Activated CD4-positive, alpha-beta T cell treated with anti-CD3 and anti-CD28 coated beads, Interleukin-2, amount 50 U/mL, for 4 hours (primary cell): ENCODE measurements at places on chromosomes 1 and 21.

GRCh38 chr1:15736038-15736891, at the start of gene SLC25A34:
TSS of gene SLC25A34 (plus strand) at chr1:15736258. CDS start at chr1:15736486, 228 bp downstream.
- DNase-seq: no peak

- DNase-seq: no peak
Observed at GRCh38 chr1:221921936-221922335, 180.0 kb upstream of the DUSP10 start.

DNA sequence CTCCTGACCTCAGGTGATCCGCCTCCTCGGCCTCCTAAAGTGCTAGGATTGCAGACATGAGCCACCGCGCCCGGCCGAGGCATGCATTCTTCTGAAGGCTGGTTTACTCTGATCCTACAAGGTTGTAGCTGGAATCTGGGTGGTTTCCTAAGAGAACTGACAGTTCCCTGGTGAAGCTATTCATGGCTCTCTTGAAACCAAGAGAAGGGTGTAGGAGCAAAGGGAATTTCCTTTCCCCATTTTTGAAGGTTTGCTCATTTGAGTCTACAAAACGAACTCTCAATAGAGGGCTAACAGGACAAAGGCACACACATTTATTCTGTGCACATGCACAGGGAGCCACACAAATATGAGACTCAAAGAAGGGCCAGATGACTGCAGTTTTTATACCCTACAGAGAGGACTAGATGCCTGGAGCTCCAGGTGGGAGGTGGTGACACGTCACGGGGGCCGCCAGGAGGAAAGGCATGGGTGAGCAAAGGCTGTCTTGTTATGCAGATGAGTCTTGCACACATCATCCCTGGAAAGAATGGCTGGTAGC, 49.5 kb upstream of the ERRFI1 start:
- no peak for DNase-seq

DNA sequence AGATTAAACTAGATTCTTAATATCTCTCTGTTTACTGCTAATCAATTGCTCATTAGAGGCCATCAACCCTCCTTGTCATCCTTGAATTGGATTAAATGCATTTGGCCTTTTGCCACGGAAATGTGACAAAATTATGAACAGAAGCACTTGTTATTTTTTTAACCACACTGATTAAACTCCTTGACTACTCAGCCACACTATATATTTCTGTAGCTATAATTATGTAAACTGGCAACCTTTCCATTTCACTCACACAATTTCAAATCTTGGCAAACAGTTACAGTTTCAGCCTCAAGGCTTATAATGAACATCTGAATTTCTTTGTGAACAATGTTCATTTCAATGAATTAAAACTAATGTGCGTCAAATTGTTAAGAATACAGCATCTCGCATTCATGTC, 10.1 kb downstream of the ADAMTS5 start:
- no peak for DNase-seq

GRCh38 chr1:236868625-236869467, 73.8 kb downstream of the MTR start:
- peak; percentile 26 for DNase-seq
